Activated CD4-positive, alpha-beta T cell treated with anti-CD3 and anti-CD28 coated beads, Interleukin-2, amount 50 U/mL, for 24 hours (primary cell): ENCODE measurements at places on chromosomes 16 and 17.
A peak's percentile ranks its signal among the peaks of the same experiment; 100 is the strongest.

- no peak for DNase-seq
Measured at GRCh38 chr17:63549289-63549945, 860 bp upstream of the DCAF7 start.

- no peak for DNase-seq
Measured at GRCh38 chr16:57574646-57575467, 32.4 kb downstream of the ADGRG5 start.

DNA sequence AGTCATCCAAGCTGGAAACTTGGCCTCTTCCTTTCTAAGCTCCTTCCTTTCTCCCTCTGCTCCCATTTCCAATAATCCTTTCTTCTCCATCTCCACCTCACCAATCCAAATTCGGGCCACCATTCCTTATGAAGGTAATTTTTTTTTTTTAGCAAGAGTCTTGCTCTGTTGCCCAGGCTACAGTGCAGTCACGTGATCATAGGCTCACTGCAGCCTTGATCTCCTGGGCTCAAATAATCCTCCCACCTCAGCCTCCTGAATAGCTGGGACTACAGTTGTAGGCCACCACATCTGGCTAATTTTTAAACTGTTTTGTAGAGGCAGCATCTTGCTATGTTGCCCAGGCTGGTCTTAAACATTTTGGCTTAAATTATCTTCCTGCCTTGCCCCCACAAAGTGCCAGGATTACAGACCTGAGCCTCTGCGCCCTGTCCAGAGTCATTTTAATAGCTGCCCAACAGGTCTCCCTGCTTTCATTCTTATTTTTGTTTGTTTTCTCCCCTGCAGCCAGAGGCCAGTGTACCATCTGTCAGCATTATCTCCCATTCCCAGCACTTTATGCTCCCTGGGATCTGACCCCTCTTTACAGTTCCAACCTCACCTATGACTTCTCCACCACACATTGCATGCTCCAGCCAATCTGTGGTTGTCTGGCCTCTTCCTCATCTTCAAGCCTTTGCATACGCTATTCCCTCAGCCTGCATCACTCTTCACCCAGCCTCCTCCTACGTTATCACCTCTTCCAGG is 2.3 kb upstream of the GP2 start:
- DNase-seq = no peak

- DNase-seq = no peak
Measured at GRCh38 chr17:60640503-60640902, 37.1 kb upstream of the BCAS3 start.

GRCh38 chr17:4777969-4778760 is 6.5 kb downstream of the TM4SF5 start:
- no peak for DNase-seq

DNA sequence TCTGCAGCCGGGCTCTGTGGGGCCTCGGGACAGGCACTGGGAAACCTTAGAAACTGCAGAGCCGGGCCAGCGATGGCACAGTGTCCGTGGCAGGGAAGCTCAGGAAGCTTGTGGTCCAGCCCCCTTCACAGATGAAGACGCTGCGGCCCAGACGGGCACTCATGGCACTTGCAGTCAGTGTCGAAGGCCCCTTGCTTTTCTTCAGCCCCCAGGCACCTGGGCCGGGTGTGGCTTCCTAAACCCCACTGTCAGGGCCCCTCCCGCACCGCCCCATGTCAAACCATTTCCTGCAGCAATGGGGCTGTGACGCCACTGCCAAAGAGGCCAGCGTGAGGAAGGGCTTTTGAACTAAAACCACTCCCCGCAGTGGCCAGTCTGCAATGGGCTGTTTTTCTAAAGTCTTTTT is 164.0 kb downstream of the LAT start:
- peak; percentile 17 for DNase-seq

DNA sequence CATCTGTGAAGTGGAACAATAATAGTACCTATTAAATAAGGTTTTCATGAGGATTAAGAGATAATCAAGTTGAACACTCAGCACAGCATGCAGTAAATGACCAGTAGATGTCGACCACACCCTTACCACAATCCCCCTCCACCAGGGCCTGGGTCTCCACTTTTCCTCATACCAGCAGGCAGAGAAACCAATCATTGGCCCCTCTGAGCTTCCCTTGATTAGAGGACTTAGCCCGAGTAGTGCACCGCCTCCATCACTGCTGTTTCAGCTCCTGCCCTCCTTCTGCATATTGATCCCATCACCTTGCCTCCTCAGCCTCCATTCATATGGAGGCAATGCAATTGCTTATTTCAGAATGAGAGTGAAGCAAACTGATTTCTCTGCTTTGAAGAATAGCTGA is 96.5 kb upstream of the CDH11 start:
- DNase-seq = no peak

- DNase-seq = no peak
Measured at GRCh38 chr16:89920723-89921122, 2.1 kb downstream of the MC1R start.

- DNase-seq = no peak
Measured at GRCh38 chr16:50676684-50677225, 4.4 kb downstream of the SNX20 start.

DNA sequence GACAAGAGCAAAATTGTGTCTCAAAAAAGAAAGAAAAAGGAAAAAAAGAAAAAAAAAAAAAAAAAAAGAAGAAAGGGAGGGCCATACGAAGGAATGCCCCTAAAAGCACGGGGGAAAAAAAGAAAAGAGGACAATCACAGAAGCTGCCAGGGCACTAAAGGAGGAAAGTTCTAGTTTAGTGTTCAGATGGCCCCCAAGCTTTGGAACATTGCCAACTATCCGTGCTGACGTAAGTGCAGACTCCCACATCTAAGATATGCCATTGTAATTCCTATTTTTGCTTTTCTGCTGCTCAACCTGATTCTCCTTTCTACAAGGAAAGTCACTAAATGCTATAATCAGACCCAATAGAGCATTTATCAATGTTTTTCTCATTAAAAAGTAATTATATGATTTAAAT is 842.1 kb downstream of the KCNJ2 start:
- DNase-seq = no peak

DNA sequence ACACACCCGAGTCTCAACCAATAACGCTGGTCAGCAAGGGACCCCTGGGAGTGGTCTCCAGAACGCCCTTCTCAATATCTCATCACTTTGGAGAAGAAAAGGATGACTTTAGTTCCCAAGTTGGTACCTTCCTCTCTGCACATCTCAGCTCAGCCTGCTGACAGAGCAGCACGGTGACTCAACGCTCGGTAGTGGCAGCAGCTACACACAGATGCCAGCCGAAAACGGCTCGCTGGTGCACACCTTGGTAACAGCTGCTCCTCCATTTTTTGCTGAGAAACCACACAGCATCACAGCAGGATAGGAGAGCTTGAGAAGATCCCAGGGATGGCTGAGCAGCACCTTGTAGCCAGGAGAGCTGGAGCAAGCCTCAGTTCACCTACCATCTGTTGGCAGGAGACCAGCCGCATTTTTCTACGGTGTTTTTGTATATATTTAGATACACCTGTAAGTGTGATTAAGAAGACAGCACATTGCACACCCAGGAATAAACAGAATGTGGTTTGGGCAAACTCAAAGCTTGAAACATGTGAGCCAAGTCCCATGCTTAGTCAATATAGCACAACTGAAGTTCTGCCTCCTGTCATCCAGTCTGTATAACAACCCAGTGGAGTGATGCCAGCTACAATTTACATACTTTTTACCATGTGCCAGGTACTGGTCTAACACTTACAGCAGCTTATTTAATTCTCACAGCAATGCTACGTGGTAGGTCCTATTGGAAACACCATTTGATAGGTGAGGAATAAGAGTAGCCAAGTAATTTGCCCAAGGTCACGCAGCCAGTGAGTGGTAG is 83.8 kb upstream of the ERCC4 start:
- DNase-seq = no peak

GRCh38 chr16:86317813-86318650 is 192.3 kb upstream of the FOXF1 start:
- no peak for DNase-seq

DNA sequence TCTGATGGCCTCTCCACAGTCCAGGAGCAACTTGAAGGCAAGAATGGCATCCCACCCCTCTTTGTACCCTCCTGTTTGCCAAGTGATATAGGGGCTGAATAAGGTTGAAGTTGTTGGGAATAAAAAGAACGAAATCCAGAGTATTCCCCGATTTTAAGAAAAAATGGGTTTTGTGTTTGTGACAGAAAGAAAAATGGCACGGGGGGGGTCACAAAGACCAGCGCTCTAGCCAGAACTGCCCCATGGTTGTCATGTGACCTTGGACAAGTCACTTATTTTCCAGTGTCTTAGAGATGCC is 1.7 kb upstream of the HEXIM1 start:
- no peak for DNase-seq

DNA sequence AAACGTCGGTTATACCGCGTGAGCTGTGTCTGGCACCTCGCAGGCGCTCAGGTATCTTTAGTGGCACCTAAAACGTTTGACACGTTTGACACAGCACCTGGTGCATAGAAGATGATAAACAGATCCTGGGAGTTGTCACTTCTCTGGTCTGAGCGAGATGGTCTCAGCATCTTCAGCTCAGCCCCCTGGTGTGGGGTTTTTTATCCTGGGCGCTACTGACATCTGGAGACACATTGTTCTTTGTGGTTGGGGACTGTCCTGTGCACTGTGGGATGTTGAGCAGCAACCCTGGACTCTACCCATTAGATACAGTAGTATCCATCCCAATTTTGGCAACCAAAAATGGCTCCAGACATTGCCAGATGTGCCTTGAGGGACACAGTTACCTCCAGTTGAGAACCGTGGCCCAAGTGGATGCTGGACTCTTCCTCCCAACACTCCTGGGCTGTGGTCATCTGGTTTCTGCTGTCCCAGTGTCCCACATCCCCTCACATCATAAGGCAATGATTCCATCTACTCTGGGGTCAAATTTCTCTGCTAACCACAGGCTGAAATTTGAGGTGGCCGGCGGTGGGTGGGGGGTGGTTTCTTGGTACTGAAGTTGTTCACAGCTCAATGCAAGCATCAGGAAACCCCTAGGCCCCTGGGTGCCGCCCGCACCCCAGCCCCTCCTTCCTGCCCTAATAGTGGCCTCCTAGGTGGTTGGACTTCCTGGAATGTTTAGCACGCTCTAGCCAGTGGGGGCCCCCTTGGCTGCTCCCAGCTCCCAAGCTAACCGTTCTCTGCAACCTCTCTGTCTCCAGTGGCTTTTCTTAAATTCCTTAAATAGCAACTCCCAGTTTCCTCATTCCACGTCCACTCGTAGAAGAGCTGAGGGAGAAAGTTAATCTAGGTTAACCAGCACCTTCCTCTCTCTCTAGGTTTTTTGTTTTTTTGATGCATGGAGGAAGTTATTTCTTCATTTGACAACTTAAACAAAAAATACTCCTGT is 124.8 kb downstream of the ABCC1 start:
- no peak for DNase-seq

DNA sequence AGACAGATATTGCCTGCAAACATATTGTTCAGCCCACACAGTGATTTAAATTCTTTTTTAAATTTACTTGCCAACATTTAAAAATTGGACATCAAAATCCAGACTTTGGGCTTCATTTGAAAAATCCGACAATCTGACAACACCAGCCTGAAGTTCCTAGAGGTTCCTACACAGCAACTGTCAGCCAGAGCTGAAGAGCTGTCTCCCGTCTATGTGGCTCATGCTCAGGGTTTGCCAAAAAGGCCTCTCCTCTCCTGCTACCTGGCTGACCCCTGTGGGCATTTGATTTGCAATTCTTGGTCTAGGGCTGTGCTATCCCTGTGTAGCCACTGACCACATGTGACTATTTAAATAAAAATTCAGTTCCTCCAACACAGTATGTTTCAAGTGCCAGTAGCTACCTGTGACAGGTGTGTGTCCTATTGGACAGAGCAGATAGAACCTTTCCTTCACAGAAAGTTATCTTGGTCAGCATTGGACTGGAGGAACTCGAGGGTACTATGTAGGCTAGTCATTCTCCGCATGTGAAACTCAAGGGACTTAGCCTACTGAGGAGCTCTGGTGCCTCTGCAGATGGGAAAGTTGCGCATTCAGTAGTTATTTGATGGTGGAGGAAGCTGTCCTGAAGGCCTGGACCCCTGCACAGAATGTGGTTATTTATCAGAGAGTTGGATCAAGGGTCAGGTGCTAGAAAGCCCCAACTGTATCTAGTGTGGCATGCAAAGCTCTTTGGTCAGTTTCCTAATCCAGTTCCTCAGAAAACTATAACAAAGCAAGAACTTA is 2.7 kb downstream of the LYRM1 start:
- DNase-seq = no peak

GRCh38 chr17:79984877-79985276 is 50.8 kb downstream of the TBC1D16 start:
- DNase-seq = no peak

GRCh38 chr17:71033336-71033735 is 864.0 kb downstream of the KCNJ2 start:
- no peak for DNase-seq

GRCh38 chr17:76538941-76539570 is 788 bp upstream of the PRCD start:
- no peak for DNase-seq

GRCh38 chr16:8179615-8180014 is 410.7 kb downstream of the TMEM114 start:
- no peak for DNase-seq

DNA sequence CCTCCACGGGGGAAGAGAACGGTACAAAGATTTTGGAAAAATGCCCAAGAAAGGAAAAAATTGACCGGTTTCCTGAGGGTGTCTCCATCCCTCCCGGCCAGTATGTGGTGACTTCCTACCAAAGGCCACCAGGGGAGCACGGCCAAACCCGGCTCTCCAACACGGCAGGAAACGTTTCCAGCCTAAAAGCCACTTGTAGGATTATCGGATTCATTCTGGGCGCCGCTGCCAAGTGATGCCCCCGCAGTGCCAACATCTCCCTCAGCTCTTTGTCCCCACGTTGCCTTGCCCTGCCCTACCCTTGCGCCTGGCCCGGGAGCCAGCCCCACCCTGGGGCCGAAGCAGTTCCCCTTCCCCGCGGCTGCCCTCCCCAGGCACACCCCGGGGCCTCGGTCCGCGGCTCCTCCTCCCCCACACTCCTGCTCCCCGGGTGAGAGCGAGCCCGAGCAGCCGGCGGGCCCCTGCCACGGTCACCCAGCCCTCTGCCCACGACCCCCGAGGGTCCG is 688 bp downstream of the CRK start:
- DNase-seq = peak; percentile 22

GRCh38 chr17:75003070-75003956 is 9.2 kb upstream of the MRPL58 start:
- no peak for DNase-seq

GRCh38 chr16:30946671-30947540 is 2.0 kb upstream of the ORAI3 start:
- no peak for DNase-seq

GRCh38 chr17:64218066-64218465 is 45.0 kb downstream of the TEX2 start:
- DNase-seq = no peak

- no peak for DNase-seq
Measured at GRCh38 chr16:17606460-17606859, 135.7 kb upstream of the XYLT1 start.

GRCh38 chr17:75504347-75505151 is 10.8 kb downstream of the CASKIN2 start:
- no peak for DNase-seq

- no peak for DNase-seq
Measured at GRCh38 chr17:5203908-5204294, 12.2 kb upstream of the ZNF594 start.

DNA sequence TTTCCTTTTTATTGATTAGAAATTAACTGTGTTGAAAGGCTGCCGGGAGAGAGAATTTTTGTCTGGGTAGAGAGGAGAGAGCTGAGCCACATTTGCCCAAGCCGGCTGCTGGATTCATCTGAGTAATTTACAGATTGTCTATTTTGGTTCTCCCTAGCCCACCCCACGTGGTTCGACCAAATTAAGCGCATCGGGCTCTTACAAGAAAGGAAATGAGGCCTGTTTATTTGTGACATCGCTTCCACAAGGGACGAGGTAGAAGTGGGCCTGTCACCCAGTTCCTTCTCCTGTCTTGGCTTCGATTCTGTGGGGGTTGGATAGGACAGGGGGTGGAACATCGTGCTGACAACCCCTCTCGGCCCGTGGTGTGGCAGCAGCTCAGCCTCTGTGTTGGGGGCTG is 42.9 kb downstream of the SYT17 start:
- DNase-seq = no peak
